ENCODE measurements at places on chromosomes 6 and 20. TPM values are rescaled to one million over a fixed set of nuclear protein-coding genes. Genes with fewer than 3 reads are reported as not detected.

Gene RAB23
- 25.5 TPM for total RNA-seq

Gene TMEM244
- not detected for total RNA-seq

Gene ZNF334
- 0.28 TPM for total RNA-seq

Gene KCNK16
- not detected for total RNA-seq

Gene PRSS16
- 4.7 TPM for total RNA-seq

Gene OR2B6
- 0.26 TPM for total RNA-seq

Gene RSPH4A
- total RNA-seq, result 0.44 TPM

Gene LST1
- total RNA-seq, result not detected

Gene SERPINB6
- 131 TPM for total RNA-seq

Gene GABRR2
- total RNA-seq, result 0.18 TPM

Gene CRYBG1
- total RNA-seq, result 32.3 TPM

Gene PBOV1
- total RNA-seq, result not detected

Gene C6orf89
- total RNA-seq, result 59.2 TPM

Gene KIAA0408
- 0.90 TPM for total RNA-seq

Gene HLA-DQB1
- 0.51 TPM for total RNA-seq

Gene HCK
- total RNA-seq, result 0.98 TPM

Gene ENPP1
- 6.8 TPM for total RNA-seq

Gene AKAP7
- total RNA-seq, result 3.2 TPM

Gene AGER
- total RNA-seq, result 3.7 TPM

Gene VSX1
- total RNA-seq, result 0.21 TPM

Gene IL17F
- not detected for total RNA-seq

Gene ZNF391
- 4.4 TPM for total RNA-seq

Gene CST9
- not detected for total RNA-seq

Gene NTSR1
- 44.1 TPM for total RNA-seq

Gene SAMD3
- not detected for total RNA-seq

Gene TPBG
- 84.1 TPM for total RNA-seq

Gene HCRTR2
- not detected for total RNA-seq

Gene ADGRF4
- 0.10 TPM for total RNA-seq

Gene HSF2
- total RNA-seq, result 21.1 TPM

Gene PEX3
- total RNA-seq, result 16.5 TPM

Gene ZNF341
- total RNA-seq, result 7.7 TPM

Gene C6orf58
- not detected for total RNA-seq

Gene XKR7
- 6.2 TPM for total RNA-seq

Gene RAET1G
- total RNA-seq, result 1.2 TPM

All from Panc1 (cell line).